ENCODE measurements at places on chromosomes 11 and 22.

- no peak for DNase-seq
Measured at GRCh38 chr11:121536126-121536525, 83.4 kb upstream of the SORL1-AS1 start.

DNA sequence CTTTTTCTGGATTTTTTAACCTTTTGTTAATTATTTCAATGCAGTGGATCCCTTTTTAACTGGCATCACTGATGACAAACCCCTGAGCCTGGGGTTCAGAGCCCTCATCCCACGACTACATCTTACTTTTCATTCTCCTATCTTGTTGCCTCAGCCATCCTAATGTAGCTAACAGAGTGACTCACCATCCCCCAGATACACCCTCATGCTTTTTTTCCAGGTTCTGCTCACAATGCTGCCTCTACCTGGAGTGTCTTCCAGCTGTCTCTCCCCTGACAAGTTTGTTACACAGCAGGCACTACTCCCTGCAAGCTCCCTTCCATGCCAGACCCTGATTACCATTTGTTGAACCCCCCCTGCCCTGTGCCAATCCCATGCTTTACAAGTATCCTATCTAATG lies 135.4 kb downstream of the NCAM1 start:
- DNase-seq, result no peak

GRCh38 chr11:132941024-132941646 lies 591.2 kb downstream of the OPCML start:
- DNase-seq, result no peak

DNA sequence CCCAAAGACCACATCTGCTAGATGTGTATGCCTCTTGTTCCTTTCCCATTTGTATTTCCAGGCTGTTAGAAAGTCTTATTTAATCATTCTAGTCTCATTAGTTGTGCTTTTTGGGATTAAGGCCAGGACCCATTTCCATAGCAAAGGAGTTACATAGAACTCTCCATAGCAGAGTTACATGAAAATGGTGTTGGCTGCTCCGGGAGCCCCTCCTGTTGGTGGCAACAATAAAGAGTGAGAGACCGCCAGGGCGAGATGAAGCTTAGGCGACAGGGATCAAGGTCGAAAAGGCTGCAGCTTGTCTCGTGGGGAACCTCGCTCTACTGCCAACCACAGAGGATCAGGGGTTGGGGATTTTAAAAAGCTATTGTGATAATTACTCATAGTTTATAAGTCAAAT lies 58.3 kb downstream of the GRIK4 start:
- DNase-seq, result no peak

GRCh38 chr11:36699271-36699670 lies 101.2 kb upstream of the RAG2 start:
- no peak for DNase-seq

GRCh38 chr11:65912845-65913244 lies 6.0 kb downstream of the C11orf68 start:
- DNase-seq, result no peak

All from CD8-positive, alpha-beta memory T cell (primary cell).